Right kidney (tissue), 9 donors: ENCODE measurements at places on chromosomes 3 and 15.

DNA sequence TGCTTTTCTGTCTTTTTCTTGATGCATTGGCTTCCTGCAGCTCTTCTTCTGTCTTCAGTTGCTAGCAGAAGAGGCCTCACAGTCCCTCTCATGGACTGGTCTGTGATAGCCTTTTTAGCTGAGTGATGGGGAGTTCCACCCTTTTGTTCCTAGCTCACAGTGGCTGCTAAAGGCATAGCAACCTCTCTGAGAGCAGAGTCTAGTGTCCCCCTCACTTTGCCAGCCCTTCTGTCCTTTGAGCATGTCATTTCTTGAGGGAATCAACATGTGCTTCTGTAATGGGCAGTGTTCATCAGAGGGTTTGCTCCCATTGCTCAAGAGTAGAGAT is 44.4 kb downstream of the GAP43 start:
- DNase-seq, result no peak

DNA sequence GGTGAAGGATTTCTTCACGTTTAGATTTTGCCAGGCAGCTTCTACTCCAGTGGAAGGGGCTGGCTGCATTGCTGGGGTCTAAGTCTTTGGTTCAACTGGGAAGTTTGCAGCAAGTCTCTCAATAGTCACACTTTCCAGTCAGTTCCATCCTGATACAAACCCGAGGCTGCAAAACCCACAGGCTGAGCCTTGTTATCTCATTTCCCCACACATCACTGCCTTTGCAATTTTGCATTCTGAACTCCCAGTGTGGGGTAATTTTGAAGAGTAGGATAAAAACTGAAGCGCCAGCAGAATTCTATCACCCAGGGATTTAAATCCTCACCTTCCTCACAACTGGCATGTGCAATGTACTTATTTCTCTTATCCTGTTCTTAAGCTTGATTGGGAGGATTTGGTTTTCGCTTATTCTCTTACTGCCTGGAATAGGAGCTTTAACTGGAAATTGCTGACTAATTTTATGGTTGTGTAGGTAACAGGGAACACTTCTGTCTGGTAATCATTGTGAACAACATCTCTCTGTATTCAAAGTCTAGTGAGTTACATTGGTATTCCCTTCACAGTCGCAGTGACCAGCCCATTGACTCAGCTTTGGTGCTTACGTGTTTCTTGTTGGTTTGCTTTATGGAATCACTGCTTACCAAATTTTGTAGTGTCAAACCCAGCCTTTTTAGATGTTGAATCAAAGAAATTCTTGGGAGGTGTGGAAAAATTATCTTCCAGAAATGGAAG is 142.0 kb upstream of the TOPAZ1 start:
- no peak for DNase-seq

DNA sequence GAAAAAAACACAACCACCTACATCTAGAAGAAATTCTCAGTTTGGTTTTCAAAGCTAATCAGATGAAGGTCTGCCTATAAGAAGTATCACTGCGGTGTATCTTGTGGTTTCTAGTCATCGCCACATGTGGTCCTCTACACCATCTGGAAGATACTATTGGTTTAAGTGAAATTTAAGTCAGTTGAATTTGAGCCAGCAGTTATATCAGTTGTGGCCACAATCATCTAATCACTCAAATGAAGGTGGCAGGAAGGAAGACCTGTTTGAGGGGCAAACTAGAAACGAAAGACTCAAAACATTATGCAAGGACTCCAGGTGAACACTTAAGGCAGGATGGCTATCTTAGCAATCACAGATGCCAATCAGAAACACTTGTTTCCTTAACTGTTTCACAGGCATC is 48.7 kb downstream of the ETV5 start:
- DNase-seq, result no peak

- no peak for DNase-seq
Observed at GRCh38 chr15:76512971-76513370, 176.4 kb downstream of the ISL2 start.

DNA sequence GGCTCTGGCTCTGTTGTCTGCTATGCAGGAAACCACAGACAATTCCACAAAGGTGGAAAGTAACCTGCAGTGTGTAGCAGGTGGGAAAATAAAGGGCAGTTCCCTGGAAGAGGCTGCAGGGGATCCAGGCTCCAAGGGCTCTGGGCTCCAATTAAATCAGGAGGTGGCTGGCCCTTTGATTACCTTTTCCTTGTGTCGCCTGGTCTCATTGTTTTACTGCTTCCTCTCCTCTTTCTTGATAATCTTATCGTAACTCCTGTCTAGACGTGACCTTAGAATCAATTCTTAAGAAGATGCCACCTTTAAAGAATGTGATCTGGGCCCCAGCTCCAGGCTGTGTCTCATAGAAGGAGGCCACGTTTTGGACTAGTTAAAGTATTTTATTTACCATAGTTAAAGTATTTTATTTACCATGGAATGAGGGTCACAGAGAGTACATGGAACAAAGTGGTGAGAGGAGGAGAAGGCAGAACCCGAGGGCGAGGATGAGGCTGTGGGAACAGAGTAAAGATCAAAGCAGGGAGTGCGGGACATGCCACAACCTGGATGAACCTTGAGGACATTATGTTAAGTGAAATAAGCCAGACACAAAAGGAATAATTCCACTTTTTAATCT is 237.5 kb upstream of the STT3B start:
- no peak for DNase-seq

DNA sequence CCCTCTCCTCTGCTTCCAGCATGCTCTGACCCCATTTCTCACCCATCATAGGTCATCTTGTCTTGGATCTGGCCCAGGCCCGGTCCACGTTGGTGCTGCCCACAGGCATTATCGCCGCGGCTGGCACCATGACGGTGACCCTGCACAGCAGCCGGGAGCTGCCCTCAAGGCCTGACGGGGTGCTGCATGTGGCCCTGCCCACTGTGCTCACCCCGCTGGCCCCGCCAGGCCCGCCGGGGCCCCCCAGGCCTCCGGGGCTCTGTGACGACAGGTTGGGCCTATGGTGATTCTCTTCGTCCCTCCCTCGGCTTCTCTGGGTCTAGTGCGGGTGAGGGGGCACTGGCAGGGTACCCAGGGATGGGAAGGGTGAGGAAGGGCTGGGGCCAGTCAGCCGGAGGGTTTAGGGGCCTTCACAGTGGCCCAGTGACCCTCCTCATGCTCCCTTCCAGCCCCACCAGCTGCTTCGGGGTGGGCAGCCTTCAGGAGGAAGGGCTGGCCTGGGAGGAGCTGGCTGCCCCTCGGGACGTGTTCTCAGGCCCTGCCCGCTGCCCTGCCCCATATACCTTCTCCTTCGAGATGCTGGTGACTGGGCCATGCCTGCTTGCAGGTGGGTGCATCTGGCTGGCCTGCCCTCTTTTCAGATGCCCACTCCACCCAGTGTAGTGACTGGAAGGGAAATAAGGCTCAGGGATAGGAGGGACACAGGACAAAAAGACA is 3.9 kb downstream of the VWA5B2 start:
- no peak for DNase-seq

- no peak for DNase-seq
Observed at GRCh38 chr15:40118473-40118872, 9.8 kb upstream of the BMF start.

DNA sequence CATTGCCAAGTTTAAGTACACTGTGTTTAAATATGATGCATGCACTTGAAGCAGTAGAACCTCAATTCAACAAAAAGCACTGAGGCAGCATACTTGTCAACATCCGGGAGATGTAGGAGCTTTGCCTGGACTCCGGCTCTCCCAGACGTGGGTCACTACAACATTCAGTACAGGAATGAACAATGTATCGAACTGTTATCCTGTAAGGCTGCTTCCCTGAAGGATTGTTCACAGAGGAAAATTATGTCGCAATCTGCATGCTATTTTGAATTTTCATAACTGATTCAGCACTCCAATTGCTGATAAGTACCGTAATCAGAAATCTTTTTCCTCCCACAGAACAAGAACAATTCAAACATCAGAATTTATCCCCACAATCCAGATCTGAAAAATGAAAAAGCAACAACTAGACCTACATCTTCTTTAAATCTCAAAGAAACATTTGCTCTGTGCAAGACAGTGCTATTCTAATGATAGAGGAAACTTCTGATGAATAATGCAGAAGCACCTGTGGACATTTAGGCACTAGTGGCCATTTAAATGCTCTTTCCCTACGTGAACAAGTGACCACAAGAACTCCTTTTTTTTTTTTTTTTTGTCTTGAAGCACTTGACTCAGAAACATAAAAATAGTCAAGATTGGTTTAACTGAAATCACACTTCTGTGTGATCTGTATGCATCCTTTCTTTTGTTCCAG is 113.4 kb downstream of the PLCH1 start:
- DNase-seq, result no peak

- no peak for DNase-seq
Observed at GRCh38 chr15:66994927-66995656, 70.3 kb upstream of the SMAD3 start.

- no peak for DNase-seq
Observed at GRCh38 chr3:11618904-11619303, 24.8 kb downstream of the VGLL4 start.

DNA sequence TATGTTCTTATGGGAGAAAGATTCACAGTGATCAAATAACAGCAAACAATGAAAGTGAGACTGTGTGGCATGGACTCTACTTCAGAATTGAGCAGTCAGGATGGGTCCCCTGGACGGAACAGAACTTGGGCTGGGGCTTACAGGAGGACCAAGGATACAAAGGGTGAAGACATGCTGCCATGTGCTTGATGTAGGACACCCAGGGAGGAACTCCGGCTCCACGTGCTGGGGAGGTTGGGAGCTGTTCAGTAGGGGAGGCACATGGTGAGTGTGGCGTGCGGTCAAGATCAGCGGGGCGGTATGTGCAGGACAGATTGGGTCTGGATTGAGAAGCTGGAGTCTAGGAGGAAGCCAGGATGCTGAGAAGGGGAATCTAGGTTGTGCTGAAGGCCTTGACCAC is 32.6 kb downstream of the PPCDC start:
- DNase-seq, result no peak

DNA sequence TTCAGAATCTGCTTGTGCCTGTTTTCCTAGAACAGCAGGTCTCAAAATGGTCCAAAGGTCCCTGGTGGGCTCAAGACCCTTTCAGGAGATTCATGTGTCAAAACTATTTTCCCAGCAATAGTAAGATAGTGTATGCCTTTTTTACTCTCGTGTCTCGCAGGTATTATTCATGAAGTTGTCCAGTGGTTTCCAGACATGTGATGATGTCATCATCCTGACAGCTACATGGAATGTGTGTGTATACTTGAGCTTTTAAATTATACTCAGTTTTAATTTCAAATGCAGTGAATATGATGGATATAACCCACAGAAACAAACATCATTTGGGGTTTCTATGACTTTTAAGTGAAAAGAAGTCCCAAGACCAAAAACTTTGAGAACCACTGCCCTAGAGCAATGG is 288.6 kb downstream of the NTRK3 start:
- no peak for DNase-seq

- no peak for DNase-seq
Observed at GRCh38 chr3:3734881-3735280, 64.3 kb upstream of the LRRN1 start.

DNA sequence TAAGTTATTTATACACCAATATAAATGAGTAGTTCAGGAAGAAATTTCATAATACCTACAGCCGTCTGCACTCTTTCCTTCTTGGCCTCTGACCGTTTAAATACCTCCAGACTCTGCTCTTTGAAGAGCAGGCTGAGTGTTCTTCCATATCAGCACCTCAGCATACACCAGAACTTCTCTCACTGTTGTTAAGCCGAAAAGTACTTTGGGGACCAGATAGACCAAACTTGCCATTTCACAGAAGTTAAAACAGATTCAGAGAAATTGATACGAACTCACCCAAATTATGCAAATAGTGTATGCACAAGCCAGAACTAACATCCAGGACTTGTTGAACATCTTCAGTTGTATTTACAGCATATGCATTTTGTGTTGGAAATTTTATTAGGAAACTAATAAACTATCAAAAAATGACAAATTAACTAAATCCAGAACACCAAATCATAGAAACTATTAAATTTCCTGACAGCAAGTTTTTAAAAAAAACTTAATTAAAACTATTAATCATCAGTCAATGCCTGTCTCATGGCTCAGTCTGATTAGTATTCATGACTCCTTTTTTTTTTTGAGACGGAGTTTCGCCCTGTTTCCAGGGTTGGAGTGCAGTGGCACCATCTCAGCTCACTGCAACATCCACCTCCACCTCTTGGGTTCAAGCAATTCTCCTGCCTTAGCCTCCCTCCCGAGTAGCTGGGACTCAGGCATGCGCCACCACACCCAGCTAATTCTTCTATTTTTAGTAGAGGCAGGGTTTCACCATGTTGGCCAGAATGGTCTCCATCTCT is 24.1 kb downstream of the CGGBP1 start:
- no peak for DNase-seq

DNA sequence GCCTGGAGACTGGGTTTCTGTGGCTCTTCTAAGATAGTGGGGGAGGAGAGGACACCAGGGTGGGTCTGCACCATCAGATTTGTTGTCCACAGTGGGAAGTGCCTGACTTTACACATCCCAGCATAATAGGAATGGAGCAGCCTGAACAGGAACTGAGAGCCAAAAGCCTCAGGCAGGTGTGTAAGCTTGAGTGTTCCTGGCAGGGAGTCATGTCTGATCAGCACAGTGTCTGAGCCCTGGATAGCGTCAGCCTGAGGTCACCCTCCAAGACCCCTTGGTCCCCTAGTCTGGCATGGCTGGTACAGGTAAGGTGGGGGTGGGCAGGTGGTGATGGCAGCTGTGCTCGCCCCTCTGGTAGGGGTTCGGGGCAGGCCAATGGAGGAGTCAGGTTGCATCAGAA is 20.2 kb downstream of the INSYN1 start:
- DNase-seq, result no peak

DNA sequence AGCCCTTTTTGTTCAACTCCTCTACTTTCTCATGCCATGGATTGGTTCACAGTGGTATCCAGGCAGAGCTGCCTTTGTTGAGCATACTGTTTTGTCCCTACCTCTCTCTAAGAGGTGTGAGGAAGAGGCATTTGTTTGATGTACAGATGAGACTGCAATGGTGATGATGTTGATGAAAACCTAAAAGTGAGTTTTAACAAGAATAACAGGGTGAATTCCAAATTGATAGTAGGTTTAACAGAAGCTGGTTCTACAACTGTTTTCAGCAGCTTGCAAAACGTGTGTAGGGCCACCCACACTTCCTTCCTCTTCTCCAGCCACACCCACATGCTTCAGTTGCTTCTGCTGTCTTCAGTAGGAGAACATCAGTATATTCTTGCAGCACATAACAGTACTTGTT is 10.2 kb downstream of the SNRK start:
- no peak for DNase-seq

- no peak for DNase-seq
Observed at GRCh38 chr15:101122266-101122665, 129.6 kb downstream of the CHSY1 start.

DNA sequence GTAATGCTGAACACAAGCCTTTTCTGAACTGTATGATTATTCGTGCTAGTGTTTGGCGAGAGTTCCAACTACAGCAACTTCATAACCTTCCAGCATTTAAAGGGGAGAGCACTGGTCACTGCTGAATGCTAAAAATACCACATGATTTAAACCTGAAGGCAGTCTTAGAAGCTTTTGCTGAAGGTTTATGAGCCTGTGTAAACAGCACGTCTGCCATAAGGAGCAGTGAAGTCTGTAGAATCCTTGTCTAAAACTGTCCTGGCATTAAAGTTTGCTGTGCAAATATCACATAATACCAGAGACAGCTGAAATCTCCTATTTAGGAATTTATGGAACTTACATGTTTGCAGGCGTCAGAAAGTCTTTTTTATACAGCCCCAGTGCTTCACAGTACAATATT is 5.9 kb downstream of the SATB1 start:
- no peak for DNase-seq
